SJSA1 (cell line): ENCODE measurements at places on chromosomes 3 and 15.

DNA sequence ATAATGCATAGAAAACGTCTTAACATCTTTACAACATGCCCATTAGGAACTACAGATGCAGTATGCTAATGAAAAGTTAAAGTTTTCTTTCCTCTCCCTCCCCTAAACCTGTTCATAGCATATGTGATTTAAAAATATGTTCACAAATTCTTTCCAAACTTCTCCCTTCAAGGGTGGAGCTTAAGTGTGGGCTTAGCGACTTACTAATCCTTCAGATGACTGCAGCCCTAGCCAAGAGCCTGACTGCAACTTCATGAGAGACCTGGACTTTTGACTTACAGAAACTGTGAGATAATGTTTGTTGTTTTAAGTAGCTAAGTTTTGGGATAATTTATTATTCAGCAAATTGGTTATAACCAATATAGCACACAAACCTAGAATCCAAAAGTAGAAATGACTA, 22.0 kb upstream of the ANXA2 start:
- DNase-seq = no peak

DNA sequence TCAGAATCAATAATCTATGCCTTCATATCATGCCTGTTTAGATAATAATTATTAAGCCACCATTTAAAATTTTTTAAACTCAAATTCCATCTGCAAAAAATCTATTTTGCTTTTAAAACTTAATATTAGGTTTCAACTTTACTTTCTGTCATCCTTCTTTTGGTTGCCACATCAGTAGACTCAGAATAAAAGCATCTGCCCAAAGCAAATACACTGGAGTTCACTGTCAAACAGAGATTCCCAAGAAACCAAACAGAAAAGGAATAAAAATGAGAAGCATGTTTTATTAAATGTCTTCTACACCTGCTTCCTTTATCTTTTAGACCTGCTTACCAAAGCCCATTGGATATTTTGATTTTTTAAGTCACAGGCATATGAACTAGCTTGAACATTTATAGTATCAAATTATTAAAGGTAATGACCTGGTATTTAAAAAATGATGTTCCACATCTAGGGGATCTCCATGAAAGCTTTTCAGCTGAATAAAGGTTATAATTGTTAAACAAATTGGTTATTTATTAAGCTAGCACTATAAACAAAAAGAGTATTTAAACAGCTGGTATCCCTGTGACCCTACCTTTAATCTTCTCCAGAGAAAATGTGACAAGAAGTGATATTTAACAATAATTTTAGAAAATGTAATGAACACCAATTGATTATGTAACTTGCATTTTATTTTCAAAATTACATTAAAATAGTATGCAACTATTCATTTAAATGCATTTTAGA, 62.5 kb downstream of the ALCAM start:
- DNase-seq = no peak

- no peak for DNase-seq
Observed at GRCh38 chr15:23567921-23568320, 2.4 kb downstream of the MKRN3 start.

DNA sequence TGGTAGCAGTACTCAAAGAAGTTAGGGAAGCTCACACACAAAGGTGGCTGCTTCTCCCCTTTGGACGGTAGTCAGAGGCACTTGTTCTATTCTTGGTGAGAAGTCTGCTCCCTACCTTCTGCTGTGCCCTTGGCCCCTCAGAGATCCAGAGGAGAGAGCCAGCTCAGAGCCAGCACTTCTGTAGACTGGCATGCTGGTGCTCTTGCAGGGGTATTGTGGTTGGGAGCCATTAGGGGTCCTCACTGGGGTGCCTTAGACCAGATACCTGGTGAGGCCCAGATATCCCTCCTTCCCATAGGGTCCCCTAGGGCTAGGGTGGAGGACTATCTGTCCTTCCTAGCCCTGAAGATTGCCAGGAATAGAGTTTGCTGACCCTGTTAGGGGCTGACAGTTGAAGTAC, 140.6 kb downstream of the EEFSEC start:
- no peak for DNase-seq

GRCh38 chr3:151467069-151467468, 6.2 kb upstream of the IGSF10 start:
- DNase-seq = no peak

GRCh38 chr15:90818251-90819210, 49.9 kb upstream of the FURIN start:
- DNase-seq = no peak

DNA sequence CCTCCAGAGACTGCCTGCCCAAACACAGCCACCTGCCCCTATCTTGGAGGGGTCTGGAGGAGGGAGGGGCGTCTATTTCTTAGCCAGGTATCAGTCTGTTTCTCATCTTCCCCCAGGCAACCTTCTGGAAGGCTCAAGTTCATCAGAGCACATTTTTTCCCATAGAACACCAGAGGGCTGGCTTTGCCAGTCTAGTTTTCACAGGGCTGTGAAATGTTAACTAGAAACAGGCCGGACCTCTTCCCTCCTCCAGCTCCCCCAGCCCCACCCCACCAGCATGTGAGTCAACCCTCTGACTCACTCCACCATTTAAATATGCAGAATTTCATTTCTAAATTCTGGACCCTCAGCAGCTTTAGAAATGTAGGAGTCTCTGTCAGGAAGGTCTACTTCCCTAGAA, 66.9 kb downstream of the SLCO2A1 start:
- DNase-seq = no peak

- DNase-seq = no peak
Observed at GRCh38 chr15:75661756-75662140, 14.0 kb downstream of the SNX33 start.

DNA sequence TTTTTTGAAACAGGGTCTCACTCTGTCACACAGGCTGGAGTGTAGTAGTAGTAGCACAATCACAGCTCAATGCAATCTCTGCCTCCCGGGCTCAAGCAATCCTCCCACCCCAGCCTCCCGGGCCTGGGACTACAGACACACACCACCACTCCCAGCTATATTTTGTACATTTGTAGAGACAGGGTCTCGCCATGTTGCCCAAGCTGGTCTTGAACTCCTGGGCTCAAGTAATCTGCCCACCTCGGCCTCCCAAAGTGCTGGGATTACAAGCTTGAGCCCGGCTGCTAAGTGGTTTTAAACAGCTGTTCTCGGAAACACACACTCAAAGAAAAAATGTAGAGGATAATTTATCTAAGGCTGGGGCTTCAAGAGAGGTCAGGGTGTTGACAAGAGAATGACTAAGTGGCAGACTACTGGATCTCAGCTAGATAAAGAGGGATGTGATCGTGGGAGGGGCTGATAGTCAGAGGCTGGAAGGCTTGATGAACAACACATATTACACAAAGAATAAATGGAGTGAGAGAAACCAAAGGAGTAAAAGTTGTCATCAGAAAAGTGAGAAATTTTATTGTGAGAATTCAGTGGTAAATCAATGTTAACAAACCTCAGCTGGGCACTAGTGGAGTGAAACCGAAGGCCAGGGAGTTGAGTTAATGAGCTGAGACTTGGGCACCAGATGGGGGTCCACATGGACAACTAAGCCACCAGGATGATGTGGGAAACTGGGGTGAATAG, 6.7 kb downstream of the CCR5AS start:
- DNase-seq = no peak

DNA sequence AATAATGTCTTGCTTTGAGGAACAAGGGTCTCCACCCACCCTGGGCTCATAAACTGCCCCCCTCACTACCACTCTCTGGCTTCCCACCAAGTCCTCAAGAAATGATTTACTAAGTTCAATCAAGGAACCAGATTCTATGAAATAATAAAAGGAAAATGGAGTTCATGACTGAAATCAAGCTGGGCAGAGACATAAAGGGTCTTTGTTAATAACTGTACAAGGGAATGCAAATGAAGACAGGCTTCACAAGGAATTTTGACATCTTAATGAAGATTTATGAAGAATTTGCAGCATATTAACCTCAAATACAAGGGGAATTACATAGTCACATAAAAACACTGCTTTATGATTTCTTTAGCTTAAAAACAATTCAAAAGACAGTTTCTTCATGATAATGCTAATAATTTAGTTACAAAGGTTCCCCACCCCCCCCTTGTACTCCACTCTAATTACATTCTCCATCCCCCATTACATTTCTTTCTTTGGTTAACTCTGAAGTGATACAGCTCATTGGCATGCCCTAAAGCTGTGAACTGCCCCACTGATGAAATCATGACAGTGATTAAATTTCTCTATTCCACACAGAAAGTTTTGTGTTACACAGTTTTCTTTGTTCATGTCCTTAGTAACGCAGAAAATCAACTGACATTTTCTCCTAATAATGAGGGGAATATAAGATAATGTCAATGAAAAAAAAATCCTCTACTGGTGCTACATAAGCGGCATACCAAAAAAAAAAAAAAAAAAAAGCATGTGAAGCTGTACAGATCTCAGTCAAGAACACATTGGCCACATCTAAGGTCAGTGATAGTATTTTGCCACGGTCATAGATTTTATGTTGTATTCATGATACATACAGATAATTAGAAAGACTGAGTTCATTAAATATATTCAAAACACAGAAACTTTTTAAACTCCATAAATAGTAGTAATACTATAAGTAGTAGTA, 54.4 kb downstream of the WWTR1 start:
- no peak for DNase-seq
